Thoracic aorta (tissue), 2 donors: ENCODE measurements at places on chromosomes 5 and 9.

GRCh38 chr9:82167296-82167695 lies 178.7 kb downstream of the SPATA31D1 start:
- no peaks in the 10 kb centered on the region for H3K27me3 ChIP-seq
- no peaks in the 10 kb centered on the region for H3K36me3 ChIP-seq
- no peak for DNase-seq
- H3K4me3 ChIP-seq, result no peak overlapping the region

DNA sequence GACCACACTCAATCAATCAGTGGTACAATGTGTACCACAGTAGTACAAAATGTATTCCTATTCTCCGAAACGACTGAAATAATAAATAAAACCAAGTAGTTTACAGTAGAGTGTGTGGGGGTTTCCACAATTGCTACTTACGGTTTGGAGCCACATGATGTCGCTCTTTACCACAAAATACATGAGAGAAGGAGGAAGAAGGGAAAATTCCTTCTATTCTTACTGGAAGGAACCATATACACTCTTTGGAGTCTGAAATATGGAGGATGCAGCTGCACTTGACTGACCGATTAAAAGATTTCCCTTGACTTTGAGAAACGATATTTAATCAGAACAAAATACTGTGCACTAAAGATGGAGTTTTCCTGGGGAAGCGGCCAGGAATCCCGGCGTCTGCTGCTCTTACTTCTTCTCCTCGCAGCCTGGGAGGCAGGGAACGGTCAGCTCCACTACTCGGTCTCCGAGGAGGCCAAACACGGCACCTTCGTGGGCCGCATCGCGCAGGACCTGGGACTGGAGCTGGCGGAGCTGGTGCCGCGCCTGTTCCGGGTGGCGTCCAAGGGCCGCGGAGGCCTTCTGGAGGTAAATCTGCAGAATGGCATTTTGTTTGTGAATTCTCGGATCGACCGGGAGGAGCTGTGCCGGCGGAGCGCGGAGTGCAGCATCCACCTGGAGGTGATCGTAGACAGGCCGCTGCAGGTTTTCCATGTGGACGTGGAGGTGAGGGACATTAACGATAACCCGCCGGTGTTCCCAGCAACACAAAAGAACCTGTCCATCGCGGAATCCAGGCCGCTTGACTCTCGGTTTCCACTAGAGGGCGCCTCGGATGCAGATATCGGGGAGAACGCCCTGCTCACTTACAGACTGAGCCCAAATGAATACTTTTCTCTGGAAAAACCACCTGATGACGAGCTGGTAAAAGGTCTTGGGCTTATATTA lies at the start of gene PCDHA4:
PCDHA4 (plus strand) TSS at position 235 of the 942 bp plus-strand sequence.
- H3K36me3 ChIP-seq, result no peaks in the 10 kb centered on the region
- H3K27ac ChIP-seq, result no peak within 1 kb of the TSS
- no peaks in the 10 kb centered on the region for H3K27me3 ChIP-seq

- H3K27ac ChIP-seq, result no peak overlapping the region
- no peak overlapping the region for H3K4me3 ChIP-seq
- no peaks in the 10 kb centered on the region for H3K36me3 ChIP-seq
- DNase-seq, result no peak
- no peaks in the 10 kb centered on the region for H3K4me1 ChIP-seq
- no peaks in the 10 kb centered on the region for H3K27me3 ChIP-seq
Observed at GRCh38 chr5:94577466-94578245, 40.7 kb downstream of the KIAA0825 start.

DNA sequence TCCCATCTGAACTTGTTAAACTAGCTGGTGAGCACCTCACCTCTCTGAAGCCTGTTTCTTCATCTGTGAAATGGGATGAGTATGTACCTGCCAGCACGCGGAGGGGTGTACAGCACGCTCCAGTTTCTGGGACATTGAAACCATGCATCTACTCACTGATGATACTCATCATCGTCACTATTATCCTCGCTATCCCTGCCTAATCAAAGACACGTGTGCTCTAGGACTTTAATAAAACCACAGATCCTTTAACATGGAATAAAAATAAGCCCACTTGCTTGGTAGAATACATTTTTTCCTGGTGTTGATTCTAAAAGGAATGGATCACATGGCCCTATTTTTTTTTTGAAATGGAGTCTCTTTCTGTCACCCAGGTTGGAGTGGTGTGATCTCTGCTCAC lies 37.3 kb upstream of the POMT1 start:
- H3K4me1 ChIP-seq, result no peaks in the 10 kb centered on the region
- H3K4me3 ChIP-seq, result no peak overlapping the region
- no peaks in the 10 kb centered on the region for H3K27me3 ChIP-seq
- DNase-seq, result no peak
- no peak overlapping the region for H3K27ac ChIP-seq

DNA sequence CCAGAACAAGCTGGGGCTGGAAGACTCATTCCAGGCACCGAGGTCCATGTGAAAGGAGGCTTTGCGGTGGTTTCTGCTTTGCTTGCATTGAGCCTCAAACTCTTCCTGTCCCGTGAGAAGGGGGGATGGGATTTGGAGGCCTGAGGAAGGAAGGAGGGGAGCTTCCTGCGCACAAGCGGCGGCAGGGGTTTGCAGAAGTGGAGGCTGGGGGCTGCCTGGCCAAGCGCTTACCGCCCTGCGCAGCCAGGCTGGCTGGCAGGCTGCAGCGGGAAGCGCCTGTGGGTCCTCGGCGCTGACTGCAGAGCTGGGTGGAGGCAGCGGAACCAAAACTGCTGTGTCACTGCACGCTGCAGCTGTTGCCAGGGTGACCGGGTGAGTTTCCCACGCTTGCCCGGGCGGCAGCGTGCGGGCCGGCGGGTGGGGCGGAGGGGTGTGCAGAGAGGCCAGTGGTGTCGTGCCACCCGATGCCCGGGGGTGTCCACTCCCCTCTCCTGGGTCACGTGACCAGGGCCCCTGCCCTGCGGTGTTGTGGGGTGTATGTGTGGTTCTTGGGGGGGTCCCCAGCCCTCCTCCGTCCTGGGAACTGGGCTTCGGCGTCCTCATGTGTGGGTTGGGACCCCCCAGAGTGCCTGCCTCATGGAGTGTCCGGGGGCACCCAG lies 81.0 kb downstream of the RXRA start:
- H3K4me3 ChIP-seq, result peak overlapping the region; percentile 67
- no peaks in the 10 kb centered on the region for H3K27me3 ChIP-seq
- DNase-seq, result peak; percentile 64
- H3K4me1 ChIP-seq, result peaks cover 81% of the 10 kb centered on the region
- no peaks in the 10 kb centered on the region for H3K36me3 ChIP-seq

DNA sequence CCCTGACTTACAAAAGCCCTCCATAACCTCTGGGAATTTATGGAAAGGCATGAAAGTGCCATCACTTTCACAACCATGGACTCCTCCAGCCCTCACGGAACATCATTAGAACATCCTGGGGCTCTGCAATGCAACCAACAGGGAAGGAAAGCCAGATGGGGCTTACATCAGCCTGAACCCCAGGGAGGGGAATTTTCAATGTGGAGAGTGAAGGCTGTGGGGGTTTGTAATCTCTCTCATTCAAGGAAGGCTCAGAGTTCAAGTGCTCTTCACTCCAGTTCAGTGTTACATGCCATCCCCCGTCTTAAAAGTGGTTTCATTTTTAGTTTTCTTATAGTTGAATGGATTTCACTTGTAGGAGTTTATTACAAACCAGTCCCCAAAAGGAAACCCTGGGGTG lies 5.7 kb downstream of the SPRY4 start:
- H3K4me1 ChIP-seq, result peaks cover 21% of the 10 kb centered on the region
- peaks cover 6% of the 10 kb centered on the region for H3K36me3 ChIP-seq
- no peak overlapping the region for H3K27ac ChIP-seq
- peak overlapping the region; percentile 36 for H3K4me3 ChIP-seq

DNA sequence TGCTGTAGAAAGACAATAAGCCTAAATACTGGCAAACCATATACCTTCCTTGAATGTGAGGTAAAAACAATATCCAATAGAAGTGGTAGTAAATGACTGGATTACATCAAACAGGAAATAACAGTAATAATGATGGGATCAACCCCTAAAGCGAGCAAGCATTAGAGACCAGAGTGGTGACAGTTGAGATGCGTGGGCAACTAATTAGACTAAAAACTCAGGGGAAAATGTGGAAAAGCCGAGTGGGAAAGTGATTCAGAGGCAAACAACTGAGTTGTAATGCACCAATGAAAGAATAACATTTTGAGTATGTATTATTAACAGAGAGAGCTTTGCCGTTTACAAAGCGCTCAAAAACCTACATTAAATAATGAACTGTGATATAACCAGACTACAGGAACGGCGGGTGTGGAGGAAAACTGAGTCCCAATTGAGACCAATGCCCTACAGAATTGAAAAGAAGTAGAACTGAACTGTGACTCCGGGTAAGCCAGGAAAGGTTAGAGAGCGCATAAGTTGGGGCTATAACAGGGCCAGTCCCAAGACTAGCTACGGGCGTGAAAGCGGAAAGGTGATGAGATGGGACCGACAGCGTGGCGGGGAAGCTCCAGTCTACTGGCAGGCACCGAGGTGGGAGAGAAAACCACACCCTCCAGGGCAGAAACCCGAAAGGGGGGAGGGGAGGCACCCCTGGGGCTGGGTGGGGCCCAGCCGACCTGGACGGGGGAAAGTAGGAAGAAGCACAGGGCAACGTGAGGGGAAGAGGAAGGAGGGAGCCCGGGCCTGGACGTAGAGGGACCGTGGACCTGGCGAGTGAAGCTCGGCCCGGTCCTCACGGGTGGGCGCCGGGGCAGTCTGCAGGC lies 592 bp downstream of the UBAP2 start:
- peaks cover 24% of the 10 kb centered on the region for H3K4me1 ChIP-seq
- H3K36me3 ChIP-seq, result no peaks in the 10 kb centered on the region
- H3K4me3 ChIP-seq, result peak overlapping the region; percentile 96
- H3K27ac ChIP-seq, result peak overlapping the region; percentile 86
- H3K27me3 ChIP-seq, result no peaks in the 10 kb centered on the region

DNA sequence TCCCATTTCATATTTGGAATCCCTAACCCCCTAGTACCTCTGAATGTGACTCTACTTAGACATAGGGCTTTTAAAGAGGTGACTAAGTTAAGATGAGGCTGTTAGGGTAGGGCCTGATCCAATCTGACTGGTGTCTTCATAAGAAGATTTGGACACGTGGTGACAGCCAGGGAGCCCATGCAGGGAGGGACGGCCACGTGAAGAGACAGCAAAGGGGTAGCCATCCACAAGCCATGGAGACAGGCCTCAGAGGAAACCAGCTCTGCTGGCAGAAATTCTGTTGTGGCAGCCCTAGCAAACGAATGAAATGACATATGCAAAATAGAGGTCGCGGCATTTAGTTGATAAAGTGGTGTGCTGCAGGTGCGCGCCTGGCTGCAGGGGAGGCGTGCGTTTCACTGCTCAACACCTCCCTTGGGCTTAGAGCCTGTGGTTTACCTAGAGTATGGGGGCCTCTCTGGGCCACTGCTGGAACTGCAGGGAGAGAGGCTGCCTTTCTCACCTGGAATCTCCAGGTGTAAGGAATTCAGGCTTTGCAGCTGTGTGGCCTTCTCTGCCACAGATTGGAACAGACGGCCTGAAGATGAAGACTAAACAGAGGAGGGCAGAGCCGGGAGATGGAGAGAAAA lies 7.1 kb upstream of the AFAP1L1 start:
- no peak for DNase-seq
- H3K4me1 ChIP-seq, result no peaks in the 10 kb centered on the region
- H3K27ac ChIP-seq, result no peak overlapping the region
- no peak overlapping the region for H3K4me3 ChIP-seq

DNA sequence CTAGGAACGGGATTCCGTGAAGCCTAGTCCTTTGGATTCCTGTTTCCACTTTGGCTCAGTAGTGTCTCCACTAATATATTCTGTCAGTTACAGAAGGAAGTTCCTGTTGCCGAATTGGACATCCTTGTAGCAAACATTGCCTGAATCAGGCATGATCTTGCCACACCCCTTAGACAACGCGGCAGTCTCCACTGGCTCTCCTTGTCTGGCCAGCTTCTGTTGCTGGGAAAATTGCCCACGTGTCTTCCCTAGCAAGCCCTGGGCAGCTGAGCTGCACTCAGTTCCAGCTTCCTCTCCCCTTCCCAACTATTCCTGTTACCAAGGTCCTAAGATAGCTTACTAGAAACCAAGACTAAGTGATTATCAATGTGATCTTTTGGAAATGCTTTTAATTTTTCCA lies 316.6 kb upstream of the RIOK2 start:
- DNase-seq, result no peak
- H3K4me1 ChIP-seq, result peaks cover 31% of the 10 kb centered on the region
- no peaks in the 10 kb centered on the region for H3K27me3 ChIP-seq
- H3K36me3 ChIP-seq, result no peaks in the 10 kb centered on the region
- H3K27ac ChIP-seq, result no peak overlapping the region

GRCh38 chr5:84272771-84273516 lies 111.7 kb downstream of the EDIL3 start:
- H3K36me3 ChIP-seq, result no peaks in the 10 kb centered on the region
- H3K27me3 ChIP-seq, result no peaks in the 10 kb centered on the region
- no peak for DNase-seq
- H3K4me1 ChIP-seq, result no peaks in the 10 kb centered on the region
- H3K4me3 ChIP-seq, result no peak overlapping the region

DNA sequence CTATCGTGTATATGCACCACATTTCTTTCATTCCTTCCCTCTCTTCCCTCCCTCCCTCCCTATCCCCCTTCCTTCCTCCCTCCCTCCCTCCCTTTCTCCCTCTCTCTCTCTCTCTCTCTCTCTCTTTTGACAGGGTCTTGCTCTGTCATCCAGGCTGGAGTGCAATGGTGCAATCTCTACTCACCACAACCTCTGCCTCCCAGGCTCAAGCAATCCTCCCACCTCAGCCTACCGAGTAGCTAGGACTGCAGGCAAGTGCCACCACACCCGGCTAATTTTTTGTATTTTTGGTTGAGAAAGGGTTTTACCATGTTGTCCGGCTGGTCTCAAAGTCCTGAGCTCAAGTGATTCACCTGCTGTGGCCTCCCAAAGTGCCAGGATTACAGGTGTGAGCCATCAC lies 1.1 kb upstream of the ANKS6 start:
- H3K27ac ChIP-seq, result no peak overlapping the region
- DNase-seq, result no peak
- H3K4me1 ChIP-seq, result peaks cover 33% of the 10 kb centered on the region
- no peaks in the 10 kb centered on the region for H3K27me3 ChIP-seq

- H3K36me3 ChIP-seq, result no peaks in the 10 kb centered on the region
- H3K27me3 ChIP-seq, result no peaks in the 10 kb centered on the region
- no peak overlapping the region for H3K27ac ChIP-seq
- no peaks in the 10 kb centered on the region for H3K4me1 ChIP-seq
Observed at GRCh38 chr9:29969408-29969807, 2396.1 kb upstream of the C9orf72 start.

GRCh38 chr5:90558344-90559192 lies at the start of gene ADGRV1:
TSS of gene ADGRV1 (plus strand) at chr5:90558797. CDS start at chr5:90558896, 99 bp downstream.
- H3K4me3 ChIP-seq, result peak within 1 kb of the TSS; percentile 62
- H3K27me3 ChIP-seq, result peaks cover 16% of the 10 kb centered on the region
- H3K36me3 ChIP-seq, result no peaks in the 10 kb centered on the region
- H3K4me1 ChIP-seq, result peaks cover 10% of the 10 kb centered on the region
- no peak within 1 kb of the TSS for H3K27ac ChIP-seq
